ENCODE measurements at places on chromosomes 13 and 19.
A peak's percentile ranks its signal among the peaks of the same experiment; 100 is the strongest.

GRCh38 chr19:44072543-44073401 lies 813 bp downstream of the ZNF284 start:
- peak; percentile 1 for DNase-seq

DNA sequence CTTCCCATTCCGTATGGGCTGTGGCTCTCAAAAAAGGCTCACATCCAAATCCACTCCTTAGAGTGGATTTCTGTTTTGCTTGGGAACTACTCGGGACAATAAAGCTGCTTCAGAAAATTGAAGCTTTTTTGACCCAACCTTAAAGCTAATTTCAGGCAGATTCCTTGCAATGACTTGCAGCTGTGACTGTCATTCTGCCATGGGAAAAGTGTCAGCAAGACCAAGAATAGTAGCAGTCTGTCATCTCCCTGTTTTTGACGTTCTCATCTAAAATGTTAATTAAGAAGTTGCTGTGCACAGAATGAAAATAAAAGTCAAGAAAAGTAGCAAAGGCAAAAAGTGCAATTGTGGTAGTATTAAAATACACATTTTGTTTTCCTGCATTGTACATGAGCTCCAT lies 304.7 kb downstream of the COG6 start:
- DNase-seq, result no peak

- DNase-seq, result no peak
Measured at GRCh38 chr19:17076543-17076991, 990 bp downstream of the MYO9B start.

- DNase-seq, result peak; percentile 13
Measured at GRCh38 chr13:65789815-65790214, 1440.3 kb downstream of the PCDH9 start.

All from fibroblast of lung (primary cell).